NCI-H2171 (cell line): ENCODE measurements at places on chromosomes 1 and 21.

DNA sequence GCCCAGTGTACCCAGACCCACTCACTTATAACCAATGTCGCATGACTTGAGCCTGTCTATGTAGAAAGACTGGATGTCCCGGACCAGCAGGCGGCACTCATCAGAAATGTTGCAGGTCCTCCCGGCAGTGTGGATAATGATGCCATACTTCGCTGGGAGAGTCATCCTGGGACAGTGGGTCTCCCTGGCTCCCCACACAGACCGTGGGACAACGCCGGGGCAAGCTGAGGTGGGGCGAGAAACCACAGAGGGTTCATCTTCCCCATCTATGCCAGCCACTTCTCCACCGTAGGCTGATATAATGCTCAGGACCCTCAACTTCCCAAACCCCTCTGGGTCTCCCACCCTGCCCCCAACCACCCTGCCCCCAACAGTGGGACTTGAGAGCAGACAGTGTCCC, 8.3 kb downstream of the PGLYRP4 start:
- no peak for DNase-seq

GRCh38 chr1:27428316-27429028, 36.0 kb downstream of the GPR3 start:
- peak; percentile 55 for DNase-seq

DNA sequence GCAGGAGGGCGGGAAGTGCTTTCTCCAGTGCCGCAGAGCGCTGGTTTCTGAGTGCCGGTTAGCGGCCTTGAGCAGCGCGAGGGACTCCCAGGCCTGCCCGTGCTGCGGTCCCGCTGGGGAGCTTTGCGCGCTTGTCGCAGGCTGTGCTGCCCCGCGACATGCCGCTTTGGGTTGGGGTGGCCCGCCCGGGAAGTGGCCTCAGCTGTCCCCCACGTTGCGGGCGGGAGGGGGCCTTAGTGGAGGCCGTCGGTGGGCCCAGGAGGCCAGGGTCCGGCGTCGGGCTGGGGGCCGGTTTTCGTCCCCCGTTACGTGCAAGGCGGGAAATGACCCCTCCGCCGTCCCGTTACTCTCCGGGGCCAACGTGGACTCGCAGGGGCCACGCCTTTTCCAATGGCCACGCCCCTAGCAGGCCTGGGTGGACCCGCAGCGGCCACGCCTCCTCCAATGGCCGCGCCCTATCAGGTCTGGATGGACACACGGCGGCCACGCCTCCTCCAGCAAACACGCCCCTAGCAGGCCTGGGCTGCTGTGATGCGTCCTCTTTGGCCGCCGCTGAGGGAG, 977 bp upstream of the C1orf174 start:
- DNase-seq: no peak

- no peak for DNase-seq
Observed at GRCh38 chr1:101914473-101915242, 82.1 kb downstream of the OLFM3 start.

- peak; percentile 27 for DNase-seq
Observed at GRCh38 chr1:213260311-213261075, 209.5 kb downstream of the RPS6KC1 start.

DNA sequence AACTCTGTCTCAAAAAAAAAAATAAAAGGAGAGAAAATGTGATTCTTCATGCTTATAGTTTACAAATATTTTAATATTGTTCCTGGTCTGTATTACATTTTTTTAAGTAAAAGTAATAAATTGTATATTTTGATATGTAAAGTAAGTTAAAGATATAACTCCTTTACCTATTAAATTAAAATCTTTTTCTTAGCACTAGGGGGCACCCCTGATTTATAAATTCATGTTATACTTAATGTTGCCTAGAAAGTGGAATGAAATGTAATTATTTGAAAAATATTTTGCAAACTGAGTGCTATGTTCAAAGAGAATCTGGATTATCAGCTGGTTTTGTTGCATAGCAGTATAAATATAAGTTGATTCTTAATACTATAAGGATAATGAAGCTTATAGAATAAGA, 49.2 kb downstream of the RALGPS2 start:
- DNase-seq: peak; percentile 10

DNA sequence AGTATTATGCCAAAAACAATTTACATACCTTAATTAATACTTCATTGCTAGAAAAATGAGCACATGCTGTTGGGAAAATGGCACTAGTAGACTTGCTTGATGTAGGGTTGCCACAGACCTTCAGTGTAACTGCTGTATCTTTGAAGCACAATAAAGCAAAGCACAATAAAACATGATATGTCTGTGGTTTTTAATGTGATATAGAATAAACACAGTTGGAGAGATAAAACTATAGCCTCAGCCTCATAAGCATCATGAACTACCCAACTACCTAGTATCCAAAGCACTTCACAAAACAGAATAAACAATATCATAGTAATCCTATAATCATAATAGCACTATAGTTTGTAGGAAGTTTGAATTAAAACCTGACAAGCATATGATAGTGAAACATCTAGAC, 143.5 kb downstream of the SYT14 start:
- no peak for DNase-seq

DNA sequence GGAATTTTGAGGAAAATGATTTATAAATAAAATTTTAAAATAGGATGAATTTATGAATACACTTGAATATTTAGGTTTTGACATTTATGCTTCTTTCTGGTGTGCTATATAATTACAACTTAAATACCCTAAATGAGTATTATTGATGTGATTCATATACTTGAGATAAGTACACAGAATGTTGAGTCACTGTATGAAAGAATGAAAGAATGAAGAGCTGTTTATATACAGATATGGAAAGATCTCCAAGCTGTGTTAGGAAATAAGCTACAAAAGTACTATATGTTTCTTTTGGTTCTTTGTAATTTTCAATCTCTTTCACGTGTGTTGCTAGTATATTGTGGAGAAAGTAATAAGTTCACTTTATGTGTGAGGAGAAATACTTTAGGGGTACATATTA, 147.2 kb downstream of the RASAL2 start:
- no peak for DNase-seq

- no peak for DNase-seq
Observed at GRCh38 chr21:45592208-45592619, 50.0 kb upstream of the SLC19A1 start.

- DNase-seq: no peak
Observed at GRCh38 chr21:36692114-36692834, 6.6 kb upstream of the SIM2 start.

GRCh38 chr1:184895086-184895485, 79.2 kb downstream of the NIBAN1 start:
- no peak for DNase-seq

DNA sequence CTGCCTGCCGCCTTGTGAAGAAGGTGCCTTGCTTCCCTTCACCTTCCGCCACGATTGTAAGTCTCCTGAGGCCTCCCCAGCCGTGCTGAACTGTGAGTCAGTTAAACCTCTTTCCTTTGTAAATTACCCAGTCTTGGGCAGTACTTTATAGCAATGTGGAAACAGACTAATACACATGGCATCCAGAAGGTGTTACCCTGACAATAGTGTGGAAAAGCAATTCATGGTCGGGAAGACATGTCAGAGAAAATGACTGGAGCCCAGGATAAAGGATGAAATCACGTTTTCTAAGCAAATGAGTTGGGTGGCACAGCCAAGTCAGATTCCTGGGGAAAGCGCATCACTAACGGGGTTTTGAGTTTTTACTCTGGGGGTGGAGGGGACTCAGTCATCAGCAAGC, 76.4 kb downstream of the HLCS start:
- DNase-seq: no peak

- peak; percentile 60 for DNase-seq
Observed at GRCh38 chr21:40568807-40569206, 278.2 kb downstream of the DSCAM start.

GRCh38 chr1:55993646-55994318, 585.6 kb downstream of the PLPP3 start:
- no peak for DNase-seq

DNA sequence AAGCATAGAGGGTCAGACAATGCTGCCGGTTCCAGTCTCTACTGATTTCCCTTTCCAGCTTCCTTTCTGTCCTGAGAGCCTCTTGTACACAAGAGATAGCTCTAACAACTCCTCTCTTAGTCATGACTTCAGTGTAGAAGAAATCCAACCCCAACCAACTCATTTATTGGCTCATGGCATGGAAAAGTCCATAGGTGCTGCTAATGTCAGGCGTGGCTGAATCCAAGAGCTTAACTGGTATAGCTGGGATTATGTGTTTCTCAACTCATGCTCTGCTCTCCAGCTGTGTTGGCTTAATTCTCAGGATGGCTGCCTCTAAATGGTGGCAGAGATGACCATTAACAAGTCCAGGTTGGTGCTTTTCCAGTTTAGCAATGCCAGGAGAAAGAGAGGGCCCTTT, 12.4 kb upstream of the THRAP3 start:
- DNase-seq: no peak

- no peak for DNase-seq
Observed at GRCh38 chr1:154578058-154578418, 10.5 kb downstream of the CHRNB2 start.

- no peak for DNase-seq
Observed at GRCh38 chr21:35775778-35776544, 284.4 kb downstream of the SETD4 start.

DNA sequence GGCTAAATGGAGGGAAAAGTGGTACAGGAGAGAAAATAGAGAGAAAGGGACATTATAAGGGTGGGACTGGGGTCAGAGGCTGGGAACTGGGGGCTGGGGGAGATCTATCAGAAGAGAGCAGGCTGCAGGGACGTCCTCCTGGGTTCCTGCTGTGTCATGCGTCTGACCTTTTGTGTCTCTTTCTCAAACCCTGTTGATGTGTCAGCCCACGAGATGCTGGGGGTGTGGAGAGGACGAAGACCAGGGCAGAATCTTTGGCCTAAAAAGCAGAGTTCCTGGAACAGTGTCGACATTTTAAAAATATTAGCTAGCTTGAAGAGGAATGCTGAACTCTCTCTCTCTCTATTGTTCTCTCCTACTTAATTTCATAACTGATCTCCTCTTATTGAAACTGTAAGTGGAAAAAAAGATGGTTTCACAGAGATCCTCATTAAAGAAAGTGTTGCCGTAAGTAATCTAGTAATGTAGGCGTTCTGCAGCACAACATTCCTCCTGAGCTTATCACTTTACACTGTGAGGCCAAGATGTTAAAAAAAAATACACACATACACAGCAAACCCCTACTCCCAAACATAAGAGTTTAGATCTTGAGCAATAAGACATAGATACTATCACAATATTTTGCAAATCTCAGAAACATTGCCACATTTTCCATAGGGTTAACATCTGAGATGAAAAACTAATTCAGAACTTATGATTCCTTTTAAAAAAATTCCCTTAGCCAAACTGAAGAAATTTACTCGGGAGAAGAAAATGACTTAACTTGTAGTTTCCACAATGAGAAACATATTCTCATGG, 52.6 kb downstream of the RUNX1 start:
- DNase-seq: no peak

DNA sequence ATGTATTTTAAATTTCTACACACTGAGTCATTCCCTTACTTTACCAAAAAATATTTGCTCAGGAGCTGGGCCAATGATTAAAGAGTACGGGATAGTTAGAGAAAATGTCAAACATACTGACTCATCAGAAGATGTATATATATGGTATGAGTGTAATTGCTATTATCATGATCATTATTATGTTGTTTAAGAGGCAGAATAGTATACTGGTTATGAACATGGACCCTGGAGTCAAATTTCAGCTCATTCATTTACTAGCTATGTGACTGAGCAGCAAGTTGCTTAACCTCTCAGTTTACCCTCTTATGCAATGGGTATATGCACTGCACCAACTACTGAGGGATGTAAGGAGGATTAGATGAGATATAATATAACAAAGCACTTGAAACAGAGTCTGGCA, 41.2 kb upstream of the USH2A start:
- DNase-seq: no peak

- DNase-seq: no peak
Observed at GRCh38 chr1:224169718-224170270, 13.2 kb upstream of the DEGS1 start.

GRCh38 chr21:21730512-21730911, 732.3 kb downstream of the NCAM2 start:
- no peak for DNase-seq

DNA sequence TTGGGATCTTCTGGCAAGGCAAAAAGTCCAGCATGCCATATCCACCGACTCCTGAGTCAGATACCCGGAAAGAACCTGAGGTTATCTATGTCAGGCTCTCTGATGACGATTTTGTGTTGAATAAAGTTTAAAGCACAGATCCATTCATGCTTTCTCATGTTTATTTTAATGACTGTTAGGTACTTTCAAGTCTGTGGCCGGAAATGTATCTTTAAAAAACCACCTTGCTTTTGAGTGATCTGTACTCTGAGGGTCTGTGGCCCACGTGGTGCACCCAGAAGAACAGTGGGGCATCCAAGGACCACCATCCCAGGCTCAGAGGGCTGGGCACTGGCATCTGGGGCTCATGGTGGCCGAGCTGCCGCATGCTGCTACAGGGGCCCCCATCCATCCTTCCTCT, 30.1 kb upstream of the VASH2 start:
- DNase-seq: no peak

- no peak for DNase-seq
Observed at GRCh38 chr21:44881198-44881872, 7.8 kb upstream of the PTTG1IP start.

- no peak for DNase-seq
Observed at GRCh38 chr1:165612062-165612461, 19.0 kb upstream of the MGST3 start.

GRCh38 chr1:201570886-201571624, 32.1 kb downstream of the NAV1 start:
- DNase-seq: no peak

DNA sequence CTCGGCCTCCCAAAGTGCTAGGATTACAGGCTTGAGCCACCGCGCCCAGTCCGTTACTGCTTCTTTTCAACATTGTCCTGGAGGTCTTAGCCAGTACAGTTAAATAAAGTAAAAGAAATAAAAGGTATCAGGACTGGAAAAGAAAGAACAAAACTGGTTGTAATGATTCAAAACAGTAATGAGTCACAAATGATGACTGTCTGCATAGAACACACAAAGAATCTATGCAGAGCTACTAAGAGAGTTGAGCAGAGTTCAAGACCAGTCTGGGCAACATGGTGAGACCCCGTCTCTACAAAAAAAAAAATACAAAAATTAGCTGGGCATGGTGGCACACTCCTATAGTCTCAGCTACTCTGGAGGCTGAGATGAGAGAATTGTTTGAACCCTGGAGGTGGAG, 23.4 kb downstream of the BCAR3 start:
- DNase-seq: no peak

GRCh38 chr1:157700732-157701131, at the start of gene FCRL3:
TSS of gene FCRL3 (minus strand) at chr1:157700769. CDS start at chr1:157700489, 280 bp downstream.
- DNase-seq: no peak

GRCh38 chr1:195934817-195935553, 673.3 kb downstream of the KCNT2 start:
- DNase-seq: no peak

- DNase-seq: no peak
Observed at GRCh38 chr1:162913345-162913744, 52.4 kb upstream of the CCDC190 start.
